ENCODE measurements at places on chromosomes 6 and 20.
A peak's percentile ranks its signal among the peaks of the same experiment; 100 is the strongest.

DNA sequence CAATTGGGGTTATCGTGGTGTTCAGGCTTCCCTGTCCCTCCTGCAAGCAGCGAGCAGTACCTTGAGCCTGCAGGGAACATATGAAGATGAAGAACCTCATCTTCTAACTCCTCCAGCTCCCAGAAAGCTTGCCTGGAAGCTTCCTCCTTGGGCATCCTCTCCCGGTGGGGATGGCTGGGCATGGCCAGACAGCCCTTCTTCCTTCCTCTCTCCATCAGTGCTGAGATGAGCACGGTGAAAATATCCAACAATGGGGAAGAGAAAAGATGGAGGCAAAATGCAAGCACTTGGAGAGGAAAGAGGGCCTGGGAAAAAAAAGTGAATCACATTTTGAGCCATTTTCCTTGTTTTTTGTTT, 107.7 kb upstream of the FOXA2 start:
- DNase-seq = no peak

- DNase-seq = no peak
Observed at GRCh38 chr6:24691550-24691949, 24.7 kb downstream of the ACOT13 start.

GRCh38 chr6:66897576-66897975, 1190.5 kb upstream of the EYS start:
- no peak for DNase-seq

DNA sequence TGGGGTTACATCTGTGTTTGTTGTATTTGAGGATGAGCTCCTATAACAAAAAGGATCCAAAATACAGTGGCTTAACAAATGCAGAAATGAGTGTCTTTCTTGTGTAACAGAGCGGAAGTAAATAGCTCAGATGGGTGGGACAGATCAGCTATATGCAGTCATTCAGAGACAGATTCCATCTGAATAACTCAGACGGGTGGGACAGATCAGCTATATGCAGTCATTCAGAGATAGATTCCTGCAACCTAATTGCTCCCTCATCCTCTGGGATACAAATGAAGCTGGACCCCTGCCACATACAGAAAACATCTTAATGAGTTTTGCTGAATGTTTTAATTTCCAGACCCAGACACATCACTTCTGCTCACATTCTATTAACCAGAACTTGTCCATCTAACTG, 332.3 kb downstream of the BCKDHB start:
- no peak for DNase-seq

DNA sequence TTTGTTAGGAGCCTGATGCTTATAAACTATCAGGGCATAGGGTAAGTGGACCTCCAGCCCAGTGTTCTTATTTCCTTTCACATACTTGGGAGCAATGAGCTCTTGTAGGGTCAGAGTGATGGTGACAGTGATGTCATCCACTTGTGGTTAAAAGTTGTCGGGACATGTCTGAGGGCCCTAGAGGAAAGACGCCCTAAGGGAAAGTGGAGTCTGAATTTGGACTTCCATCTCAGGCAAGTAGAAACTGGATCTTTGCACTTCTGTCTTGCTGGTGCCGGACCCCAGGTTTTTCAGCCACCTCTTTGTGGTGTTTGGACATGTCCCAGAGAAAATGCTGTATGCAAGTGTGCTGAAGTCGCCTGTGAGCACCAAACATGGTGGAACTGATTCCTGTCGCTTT, 900.5 kb downstream of the C6orf118 start:
- no peak for DNase-seq

DNA sequence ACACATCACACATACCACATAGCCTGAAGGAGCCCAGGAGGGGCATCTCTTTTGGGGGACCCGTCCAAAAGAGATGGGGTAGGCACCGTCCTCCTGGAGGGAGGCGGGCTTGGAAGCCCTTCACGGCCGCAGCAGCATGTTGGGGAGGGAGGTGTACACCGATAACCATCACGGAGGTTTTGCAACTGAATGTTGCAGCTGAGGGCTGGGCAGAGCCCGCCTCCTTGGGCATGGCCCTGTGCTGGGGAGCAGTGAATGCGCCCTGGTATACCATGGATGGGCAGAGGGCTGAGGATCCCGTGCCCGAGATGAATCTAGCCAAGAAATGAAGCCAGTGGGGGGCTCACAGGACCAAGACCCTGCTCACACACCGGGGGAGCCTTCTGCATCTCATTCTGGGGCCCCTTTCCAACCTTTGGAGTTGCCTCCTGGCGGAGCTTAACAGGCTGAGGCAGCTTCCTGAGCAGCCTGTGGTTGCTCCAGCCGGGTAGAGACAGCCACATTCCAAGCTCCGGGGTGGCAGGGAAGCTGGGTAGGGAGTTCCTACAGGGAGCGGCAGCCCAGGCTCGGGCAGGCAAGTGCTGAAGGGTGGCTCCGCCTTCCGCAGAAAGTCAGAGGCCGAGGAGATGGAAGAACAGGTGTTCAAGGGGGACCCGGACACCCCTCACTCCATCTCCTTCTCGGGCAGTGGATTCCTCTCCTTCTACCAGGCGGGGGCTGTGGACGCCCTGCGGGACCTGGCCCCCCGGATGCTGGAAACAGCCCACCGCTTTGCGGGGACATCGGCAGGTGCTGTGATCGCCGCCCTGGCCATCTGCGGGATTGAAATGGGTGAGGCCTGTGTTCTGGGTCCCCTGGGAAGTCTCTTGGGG, at the start of gene PNPLA1:
Gene PNPLA1, plus strand, starts transcription at position 227 of the 872 bp plus-strand sequence. Its CDS starts 400 bp downstream, at position 627.
- DNase-seq = no peak

DNA sequence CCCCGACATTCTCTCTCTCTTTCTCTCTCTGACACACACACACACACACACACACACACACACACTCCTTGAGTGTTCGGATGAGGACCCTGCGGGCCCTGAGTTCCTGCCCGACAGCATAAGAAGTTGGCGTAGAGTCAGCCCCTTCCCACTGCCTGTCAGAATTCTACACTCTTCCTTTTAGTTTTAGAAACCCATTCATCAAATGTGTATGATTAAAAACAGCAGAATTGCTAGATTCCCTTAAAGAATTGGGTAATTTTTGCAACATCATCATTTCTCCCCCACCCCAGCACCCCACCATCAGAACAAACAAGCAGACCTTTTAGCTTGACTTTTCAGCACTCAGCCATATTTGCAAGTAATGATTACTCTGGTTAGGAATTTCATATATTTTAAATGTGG, 322.8 kb downstream of the FARS2 start:
- DNase-seq = no peak

GRCh38 chr6:88680654-88681053, 282.8 kb downstream of the RNGTT start:
- DNase-seq = no peak

DNA sequence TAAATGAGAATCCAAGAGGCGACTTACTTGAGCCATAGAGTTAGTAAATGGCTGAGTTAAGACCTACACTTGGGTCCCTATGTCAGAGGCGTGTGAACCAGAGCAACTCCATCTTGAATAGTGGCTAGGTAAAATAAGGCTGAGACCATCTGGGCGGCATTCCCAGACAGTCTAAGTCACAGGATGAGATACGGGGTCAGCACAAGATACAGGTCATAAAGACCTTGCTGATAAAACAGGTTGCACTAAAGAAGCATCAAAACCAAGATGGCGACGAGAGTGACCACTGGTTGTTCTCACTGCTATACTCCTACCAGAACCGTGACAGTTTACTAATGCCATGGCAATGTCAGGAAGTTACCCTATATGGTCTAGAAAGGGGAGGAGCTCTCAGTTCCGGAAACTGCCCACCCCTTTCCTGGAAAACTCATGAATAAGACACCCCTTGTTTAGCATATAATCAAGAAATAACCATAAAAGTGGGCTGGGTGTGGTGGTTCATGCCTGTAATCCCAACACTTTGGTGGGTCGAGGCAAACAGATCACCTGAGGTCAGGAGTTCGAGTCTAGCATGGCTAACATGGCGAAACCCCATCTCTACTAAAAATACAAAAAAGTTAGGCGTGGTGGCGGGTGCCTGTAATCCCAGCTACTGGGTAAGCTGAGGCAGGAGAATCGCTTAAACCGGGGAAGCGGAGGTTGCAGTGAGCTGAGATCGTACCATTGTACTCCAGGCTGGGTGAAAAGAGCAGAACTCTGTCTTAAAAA, 43.9 kb upstream of the EEF1A1 start:
- DNase-seq = no peak

DNA sequence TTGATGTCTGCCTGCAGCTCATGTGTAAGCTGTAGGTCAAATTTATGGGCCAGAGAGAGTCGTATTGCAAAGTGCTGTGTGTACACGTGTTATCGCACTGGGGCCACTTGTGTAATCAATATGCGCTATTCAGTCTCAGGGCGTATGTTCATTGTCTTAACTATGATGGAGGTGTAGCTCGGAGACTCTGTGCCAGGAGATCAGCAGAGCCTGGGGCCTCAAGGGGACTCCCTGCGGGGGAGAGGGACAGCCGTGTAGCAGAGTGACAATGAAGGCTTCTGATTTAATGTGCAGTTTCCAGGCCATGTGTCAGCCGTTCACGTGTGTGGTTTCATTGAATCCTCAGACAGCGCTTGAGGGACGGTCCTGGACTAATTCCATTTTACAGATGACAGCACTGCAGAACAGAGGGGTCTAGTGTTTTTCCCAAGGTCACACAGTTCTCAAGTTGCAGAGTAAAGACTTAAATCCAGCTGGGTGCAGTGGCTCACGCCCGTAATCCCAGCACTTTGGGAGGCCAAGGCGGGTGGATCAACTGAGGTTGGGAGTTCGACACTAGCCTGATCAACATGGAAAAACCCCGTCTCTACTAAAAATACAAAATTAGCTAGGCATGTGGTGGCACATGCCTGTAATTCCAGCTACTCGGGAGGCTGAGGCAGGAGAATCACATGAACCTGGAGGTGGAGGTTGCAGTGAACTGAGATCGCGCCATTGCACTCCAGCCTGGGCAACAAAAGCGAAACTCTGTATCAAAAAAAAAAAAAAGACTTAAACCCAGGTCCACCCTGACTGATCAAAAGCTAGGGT, 242.5 kb downstream of the PREX1 start:
- DNase-seq = no peak

DNA sequence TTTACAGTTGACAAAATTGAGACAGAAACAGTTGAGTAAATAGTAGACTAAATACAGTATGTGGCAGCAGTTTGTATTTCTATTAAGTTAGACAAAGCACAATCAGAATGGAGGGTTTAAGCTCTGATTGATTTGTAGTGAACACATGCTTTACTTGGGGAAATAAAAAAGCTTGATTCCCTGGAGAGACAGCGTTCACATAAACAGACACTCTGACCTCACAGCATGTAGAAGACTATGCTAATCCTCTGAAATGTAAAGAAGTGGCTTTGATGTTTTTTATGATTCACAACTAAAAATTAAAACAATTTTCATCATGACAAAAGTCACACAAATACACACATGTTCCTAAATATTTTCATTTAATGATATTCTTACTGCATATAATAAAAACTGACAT, 126.9 kb upstream of the FAM83B start:
- DNase-seq = no peak

- no peak for DNase-seq
Observed at GRCh38 chr6:114520976-114521375, 178.2 kb upstream of the HS3ST5 start.

DNA sequence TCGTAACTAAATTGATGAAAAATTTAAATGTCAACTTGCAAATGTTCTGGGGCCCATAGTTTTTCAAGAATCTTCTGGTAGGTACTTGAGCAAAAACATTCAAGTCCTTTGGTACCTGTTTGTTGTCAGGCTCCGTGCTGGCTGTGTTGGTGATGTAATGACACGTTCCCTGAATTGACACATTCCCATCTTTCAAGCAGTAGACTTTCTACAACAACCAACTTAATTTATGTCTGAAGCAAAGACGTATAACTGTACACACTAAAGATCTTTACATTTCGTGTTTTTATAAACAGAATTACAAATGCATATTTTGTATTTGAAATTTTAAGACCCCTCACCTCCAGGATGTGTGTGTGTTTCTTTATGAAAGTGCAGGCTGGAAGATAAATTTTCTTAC, 49.5 kb downstream of the NCOA3 start:
- no peak for DNase-seq

GRCh38 chr6:112979830-112980229, 632.7 kb downstream of the RFPL4B start:
- DNase-seq = no peak

GRCh38 chr20:297098-297924, at the start of gene ZCCHC3:
Gene ZCCHC3 (plus strand): TSS chr20:297570. CDS start chr20:297587, 17 bp downstream.
- peak; percentile 58 for DNase-seq

DNA sequence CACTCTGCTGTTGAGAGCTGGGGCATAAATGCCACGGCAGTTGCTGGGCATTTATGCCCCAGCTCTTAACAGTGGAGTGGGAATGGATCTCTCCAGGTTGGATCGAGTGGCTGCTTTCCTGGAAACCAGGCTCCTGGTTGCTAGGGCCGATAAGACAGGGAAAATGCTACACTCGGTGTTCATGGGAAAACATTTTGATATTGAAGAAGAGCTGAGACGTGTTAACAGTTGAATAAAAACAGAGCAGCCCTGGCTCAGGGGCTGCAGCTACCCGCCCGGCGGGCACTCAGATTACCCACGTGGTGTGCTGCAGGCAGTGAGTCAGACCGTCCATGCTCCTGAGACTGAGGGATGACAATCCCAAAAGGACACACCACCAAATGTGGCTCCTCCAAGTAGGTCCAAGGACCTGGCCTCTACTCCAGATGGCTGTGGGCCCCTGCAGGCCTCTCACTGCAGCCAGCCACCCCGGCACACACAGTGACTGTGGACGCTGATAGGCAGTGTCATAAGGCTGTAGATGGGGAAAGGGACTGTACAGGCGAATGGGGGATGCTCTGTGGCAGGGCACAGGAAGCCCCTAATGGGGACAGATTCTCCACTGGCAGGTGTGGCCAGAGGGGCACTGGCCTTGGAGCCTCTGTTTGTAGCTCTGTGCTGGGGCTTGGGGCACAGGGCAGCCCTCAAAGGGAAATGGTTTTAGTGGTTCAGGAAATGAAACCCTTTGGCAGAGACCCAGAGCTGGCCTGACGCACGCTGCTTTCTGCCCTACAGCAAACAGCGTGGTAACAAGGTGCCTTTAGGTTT, 237.8 kb downstream of the LY86 start:
- DNase-seq = no peak

DNA sequence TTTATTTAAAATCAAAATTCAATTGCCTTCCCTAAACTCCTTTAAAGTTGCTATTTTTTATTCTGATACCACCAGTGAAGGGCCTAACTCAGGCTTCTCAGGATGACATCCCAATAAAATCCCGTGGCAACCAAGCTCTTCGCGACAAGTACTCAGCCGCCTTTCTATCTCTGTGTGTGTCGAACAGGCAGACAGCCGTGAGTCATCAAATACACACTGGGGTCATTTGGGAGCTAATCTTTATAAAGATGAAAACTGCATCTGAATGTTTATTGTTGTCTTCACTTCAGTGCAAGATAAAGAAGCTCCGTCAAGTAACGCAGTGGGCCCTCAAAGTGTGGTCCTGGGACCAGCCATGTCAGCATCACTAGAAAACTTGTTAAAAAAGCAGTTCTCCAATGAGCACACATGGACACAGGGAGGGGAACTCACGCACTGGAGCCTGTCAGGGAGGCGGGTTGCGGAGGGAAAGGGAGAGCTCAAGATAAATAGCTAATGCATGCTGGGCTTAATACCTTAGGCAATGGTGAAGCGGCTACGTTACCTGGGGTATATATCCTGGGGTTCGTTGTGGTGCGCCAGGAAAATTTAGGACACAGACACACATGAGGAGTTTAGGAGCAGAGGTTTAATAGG, 119.3 kb downstream of the RNF144B start:
- no peak for DNase-seq

- no peak for DNase-seq
Observed at GRCh38 chr20:55544638-55545037, 460.7 kb downstream of the CBLN4 start.

Data from omental fat pad (tissue), 4 donors.